ENCODE measurements at places on chromosomes 1 and 21. TPM values are rescaled to one million over a fixed set of nuclear protein-coding genes. Genes with fewer than 3 reads are reported as not detected.

The SPRR2B gene
- total RNA-seq, result not detected

The COL8A2 gene
- total RNA-seq, result 20.7 TPM

The ADCY10 gene
- total RNA-seq, result under 0.01 TPM

The CAMK1G gene
- total RNA-seq, result 0.17 TPM

The TMEM240 gene
- total RNA-seq, result 18.3 TPM

The ARID1A gene
- total RNA-seq, result 76.2 TPM

The ZNF593OS gene
- total RNA-seq, result not detected

The OLIG2 gene
- not detected for total RNA-seq

The OR6N1 gene
- not detected for total RNA-seq

The PM20D1 gene
- not detected for total RNA-seq

The KRTAP13-2 gene
- not detected for total RNA-seq

The SYPL2 gene
- 5.9 TPM for total RNA-seq

Data from esophagus muscularis mucosa (tissue), 4 donors.